Epithelial cell of umbilical artery (primary cell): ENCODE measurements at places on chromosomes 16 and 17. TPM values are rescaled to one million over a fixed set of nuclear protein-coding genes. Genes with fewer than 3 reads are reported as not detected.

ASGR1 gene
- total RNA-seq = 5.5 and 9.1 TPM in 2 replicates

LRRC46 gene
- under 0.01 and 0.15 TPM in 2 replicates for total RNA-seq

CACNG3 gene
- total RNA-seq = not detected in 2 replicates

RND2 gene
- under 0.01 and 0.46 TPM in 2 replicates for total RNA-seq

NDEL1 gene
- total RNA-seq = 34.2 and 39.3 TPM in 2 replicates

PGAP6 gene
- total RNA-seq = 78.0 and 93.9 TPM in 2 replicates

GAN gene
- 7.1 TPM in 2 replicates for total RNA-seq

HOXB1 gene
- not detected in 2 replicates for total RNA-seq

SLC52A1 gene
- under 0.01 TPM in 1 of 2 replicates, not detected in the other for total RNA-seq

KCNJ16 gene
- under 0.01 TPM in 2 replicates for total RNA-seq

KRTAP1-5 gene
- under 0.01 and 0.46 TPM in 2 replicates for total RNA-seq

TBX2 gene
- 0.32 and 0.61 TPM in 2 replicates for total RNA-seq

SLFN11 gene
- total RNA-seq = 57.8 and 227 TPM in 2 replicates

PLD6 gene
- 2.3 and 2.9 TPM in 2 replicates for total RNA-seq

SKAP1 gene
- total RNA-seq = 0.46 and 0.65 TPM in 2 replicates

SLC5A11 gene
- under 0.01 TPM in 1 of 2 replicates, not detected in the other for total RNA-seq

HAS3 gene
- total RNA-seq = 0.32 and 1.1 TPM in 2 replicates

WNT3 gene
- total RNA-seq = 1.2 and 1.3 TPM in 2 replicates

HP gene
- total RNA-seq = not detected in 2 replicates
